ENCODE measurements at places on chromosomes 6 and 20.

DNA sequence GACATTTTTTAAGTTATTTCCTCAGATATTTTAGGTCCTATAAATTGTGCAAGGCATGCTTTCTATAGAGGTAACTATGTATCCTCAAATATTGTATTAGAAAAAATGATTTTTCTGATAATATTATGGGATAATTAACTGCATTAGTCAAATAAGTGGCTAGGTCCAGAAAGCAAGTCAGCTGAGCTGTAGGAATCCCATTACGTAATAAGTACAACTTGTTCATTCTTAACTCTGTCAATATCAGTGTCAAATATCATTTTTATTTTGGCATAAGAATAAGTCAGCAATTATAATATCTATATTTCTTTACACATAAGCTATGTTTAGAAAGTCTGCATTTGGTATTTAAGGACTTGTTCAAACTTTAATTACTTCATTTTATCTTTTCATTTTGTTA is 830.9 kb upstream of the GJE1 start:
- no peaks in the 10 kb centered on the region for H3K36me3 ChIP-seq
- no peak for DNase-seq
- no peaks in the 10 kb centered on the region for H3K4me1 ChIP-seq
- no peaks in the 10 kb centered on the region for H3K27me3 ChIP-seq

DNA sequence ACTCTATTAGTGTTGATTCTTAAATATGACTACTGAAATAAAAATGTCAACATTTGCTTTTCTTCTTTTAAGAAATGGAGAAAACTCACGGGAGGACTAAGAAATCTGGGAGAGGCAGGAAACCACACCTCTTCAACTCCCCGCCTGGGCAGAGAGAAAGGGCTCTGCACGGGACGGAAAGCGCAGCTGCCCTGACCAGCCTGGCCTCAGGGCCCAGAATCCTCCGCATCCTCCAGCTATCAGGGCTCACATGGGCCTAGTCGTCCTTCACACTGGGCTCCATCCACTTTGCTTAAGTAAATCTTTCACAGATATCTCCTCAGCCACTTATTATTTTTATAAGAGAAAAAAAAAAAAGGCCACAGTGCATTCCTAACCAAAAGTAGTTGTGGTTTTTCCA is 215.1 kb downstream of the TBXT start:
- H3K27me3 ChIP-seq = no peaks in the 10 kb centered on the region
- H3K4me1 ChIP-seq = no peaks in the 10 kb centered on the region

DNA sequence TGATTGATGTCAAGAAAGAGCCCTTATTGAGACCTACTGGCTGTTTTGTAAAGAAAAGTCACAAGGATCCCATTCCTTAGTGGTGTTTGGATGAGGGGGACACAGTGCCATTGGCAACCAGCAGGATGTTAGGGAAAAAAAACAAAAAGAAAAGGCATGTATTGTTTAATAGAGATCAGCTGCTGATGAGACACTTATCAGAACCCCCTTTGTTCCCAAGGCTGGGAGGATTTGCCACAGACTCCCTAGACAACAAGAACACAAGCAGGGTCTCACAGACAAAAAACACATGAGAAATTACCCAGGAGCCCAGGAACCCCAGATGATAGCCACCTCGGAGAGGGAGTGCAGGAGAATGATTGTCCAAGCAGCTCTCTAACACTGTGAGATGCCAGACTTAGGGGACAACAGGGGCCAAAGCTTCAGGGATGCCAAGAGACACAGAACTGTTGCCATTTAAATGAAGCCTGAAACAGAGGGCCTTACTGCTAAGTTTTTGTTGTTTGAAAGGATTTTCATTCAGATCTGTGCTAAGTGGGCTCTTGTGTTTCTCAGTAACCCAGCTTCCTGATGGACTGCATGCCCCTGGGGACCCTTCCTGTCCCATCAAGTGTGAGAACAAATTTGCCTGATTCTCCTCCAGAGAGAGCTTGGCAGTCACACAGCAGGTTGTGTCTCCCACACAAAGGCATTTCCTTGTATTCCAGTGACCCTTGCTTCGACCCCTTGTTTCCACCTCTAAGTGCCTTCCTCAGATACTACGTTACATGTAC is 48.7 kb upstream of the HEY2 start:
- H3K4me1 ChIP-seq = no peaks in the 10 kb centered on the region
- no peak overlapping the region for H3K27ac ChIP-seq
- DNase-seq = no peak
- no peak overlapping the region for H3K4me3 ChIP-seq
- no peaks in the 10 kb centered on the region for H3K36me3 ChIP-seq
- no peaks in the 10 kb centered on the region for H3K27me3 ChIP-seq

DNA sequence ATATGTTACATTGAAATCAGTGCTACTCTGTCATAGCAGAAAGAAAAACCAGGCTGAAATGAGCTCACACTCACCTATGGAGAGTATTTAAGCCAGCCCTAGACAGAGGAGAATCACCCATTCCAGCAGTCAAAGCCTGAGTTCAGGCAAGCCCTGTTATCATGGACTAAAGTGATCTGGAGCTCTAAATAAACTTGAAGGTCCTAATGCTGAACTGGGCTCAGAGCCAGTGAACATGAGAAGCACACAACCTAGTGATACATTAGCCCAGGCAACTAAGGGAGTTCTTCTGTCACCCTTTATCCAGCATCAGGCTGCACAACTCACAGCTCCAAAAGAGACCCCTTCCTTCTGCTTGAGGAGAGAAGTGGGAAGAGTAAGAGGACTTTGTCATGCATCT is 425.0 kb downstream of the COL12A1 start:
- no peak for DNase-seq
- H3K4me1 ChIP-seq = no peaks in the 10 kb centered on the region
- H3K27ac ChIP-seq = no peak overlapping the region
- H3K27me3 ChIP-seq = no peaks in the 10 kb centered on the region
- no peak overlapping the region for H3K4me3 ChIP-seq

- H3K4me1 ChIP-seq = no peaks in the 10 kb centered on the region
- DNase-seq = no peak
- no peaks in the 10 kb centered on the region for H3K27me3 ChIP-seq
- no peak overlapping the region for H3K27ac ChIP-seq
Observed at GRCh38 chr20:18702736-18703135, 110.8 kb upstream of the SCP2D1 start.
